ENCODE measurements at places on chromosomes 3 and 15.

DNA sequence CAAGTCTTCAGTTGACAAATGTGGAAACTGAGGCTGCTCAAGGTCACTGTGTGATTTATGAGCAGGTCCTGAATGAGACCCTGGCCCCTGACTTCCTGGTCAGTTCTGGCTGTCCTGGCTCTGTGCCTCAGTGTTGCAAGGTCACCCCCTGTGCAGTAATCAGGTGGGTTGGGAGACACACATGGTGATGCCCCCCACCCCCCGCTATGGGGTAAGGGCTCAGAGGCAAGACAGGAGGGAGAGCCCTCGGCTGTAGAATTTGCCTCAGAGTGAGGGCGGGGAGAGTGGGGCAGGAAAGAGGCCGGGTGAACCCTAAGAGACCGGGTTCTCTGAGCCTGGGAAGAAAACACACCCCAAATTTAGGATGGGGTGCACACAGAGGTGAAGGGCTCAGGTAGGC is 98.5 kb downstream of the MEGF11 start:
- DNase-seq, result no peak

DNA sequence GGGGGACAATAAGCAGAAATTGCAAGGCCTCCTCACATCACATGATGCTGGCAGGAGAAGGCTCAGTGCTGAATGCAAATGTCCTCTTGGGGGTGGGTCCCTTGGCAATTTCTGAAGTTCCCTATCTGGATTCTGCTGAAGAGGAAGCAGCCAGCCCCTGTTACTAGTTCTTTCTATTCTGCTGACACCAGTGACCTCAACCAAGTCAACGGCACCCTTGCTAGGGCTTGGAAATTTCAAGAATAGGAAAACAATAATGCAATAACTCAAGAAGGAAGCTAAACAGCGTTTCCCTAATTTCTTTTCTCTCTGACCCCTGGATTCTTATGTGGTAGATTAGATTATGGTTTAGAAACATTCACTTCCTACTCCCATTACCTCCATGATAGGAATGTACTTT is 46.2 kb upstream of the FOXP1 start:
- peak; percentile 98 for DNase-seq

DNA sequence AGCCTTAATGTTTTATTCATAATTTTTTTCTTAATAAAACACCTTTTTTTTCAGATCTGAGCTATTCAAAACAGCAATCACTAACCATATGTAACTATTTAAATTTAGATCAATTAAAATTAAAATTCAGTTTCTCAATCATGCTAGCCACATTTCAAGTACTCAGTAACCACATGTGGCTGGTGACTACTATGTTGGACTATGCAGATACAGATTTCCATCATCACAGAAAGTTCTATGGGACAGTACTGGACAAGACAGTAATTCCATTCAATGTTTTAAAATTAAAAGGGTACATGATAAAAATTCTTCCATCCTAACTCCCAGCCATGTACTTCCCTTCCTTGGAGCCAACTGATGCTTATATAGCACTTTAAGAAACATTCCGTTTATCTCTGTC is 119.3 kb downstream of the GLDN start:
- DNase-seq, result no peak

DNA sequence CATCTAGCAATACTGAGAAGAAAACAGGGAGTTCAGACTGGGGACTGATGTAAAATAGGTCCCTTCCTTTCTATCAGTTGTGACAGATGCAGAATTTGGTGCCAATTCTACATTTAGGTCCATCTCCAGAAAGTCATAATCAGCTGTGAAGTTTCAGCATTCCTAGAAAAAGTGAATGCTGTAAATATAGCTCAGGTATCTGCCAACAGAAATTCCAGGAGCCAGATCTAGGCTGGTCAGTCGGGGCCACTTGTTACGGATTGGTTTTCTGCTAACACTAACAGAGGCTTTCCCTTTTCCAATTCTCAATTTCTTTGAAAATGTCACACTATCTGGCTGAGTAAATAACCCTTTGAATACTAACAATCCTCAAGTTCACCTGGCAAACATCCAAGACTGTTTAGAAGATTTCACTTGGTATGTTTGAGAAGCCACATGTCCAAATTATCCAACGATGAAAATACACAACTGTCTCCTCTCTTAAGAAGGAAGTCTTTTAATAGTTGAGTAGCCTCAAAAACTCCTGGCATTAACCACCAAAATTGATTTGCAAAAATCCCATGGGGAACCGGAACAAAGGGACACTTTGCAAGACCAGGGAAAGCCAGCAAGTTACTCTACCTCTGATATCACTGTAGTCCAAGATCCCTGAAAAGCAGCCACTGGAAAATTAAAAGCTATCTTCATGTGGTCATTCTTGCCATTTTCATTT is 222.3 kb downstream of the ZMAT3 start:
- no peak for DNase-seq

- DNase-seq, result no peak
Measured at GRCh38 chr15:25832158-25832557, 31.0 kb downstream of the ATP10A start.

DNA sequence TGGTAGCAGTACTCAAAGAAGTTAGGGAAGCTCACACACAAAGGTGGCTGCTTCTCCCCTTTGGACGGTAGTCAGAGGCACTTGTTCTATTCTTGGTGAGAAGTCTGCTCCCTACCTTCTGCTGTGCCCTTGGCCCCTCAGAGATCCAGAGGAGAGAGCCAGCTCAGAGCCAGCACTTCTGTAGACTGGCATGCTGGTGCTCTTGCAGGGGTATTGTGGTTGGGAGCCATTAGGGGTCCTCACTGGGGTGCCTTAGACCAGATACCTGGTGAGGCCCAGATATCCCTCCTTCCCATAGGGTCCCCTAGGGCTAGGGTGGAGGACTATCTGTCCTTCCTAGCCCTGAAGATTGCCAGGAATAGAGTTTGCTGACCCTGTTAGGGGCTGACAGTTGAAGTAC is 140.6 kb downstream of the EEFSEC start:
- no peak for DNase-seq

- DNase-seq, result no peak
Measured at GRCh38 chr15:29952225-29952624, 130.0 kb upstream of the TJP1 start.

DNA sequence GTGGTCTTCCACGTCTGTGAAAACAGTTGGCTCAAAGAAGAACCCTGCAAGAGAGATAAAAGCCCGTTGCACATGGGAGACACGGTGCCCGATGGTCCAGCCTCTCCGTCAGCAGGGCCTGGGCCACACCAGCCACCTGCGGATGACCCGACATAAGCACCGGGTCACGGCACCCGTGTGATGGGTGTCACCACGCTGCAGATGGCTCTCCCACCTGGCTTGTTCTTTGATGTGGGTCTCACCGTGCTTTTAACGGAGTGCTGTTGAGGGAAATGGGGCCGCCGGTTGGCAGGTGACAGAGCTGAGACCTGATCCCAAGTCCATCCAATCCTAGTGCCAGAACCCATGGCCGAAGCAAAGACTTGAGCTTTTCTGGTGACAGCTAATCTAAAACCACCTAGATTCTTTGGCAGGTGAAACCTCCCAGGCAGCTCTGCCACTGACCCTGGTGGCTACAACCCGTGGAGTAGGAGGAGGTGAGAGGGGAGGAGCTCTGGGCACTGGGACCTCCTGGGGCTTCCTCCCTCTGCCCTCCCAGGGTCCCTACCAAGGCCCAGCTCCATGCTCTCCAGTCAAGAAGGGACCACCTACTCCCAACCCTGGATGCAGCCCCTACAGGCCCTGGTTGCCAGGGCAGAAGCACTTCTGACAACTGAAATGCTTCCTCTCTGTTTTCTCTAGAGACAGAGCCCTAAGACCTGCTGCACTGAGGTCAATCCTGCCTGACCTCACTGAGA is 23.4 kb upstream of the SLC41A3 start:
- no peak for DNase-seq

DNA sequence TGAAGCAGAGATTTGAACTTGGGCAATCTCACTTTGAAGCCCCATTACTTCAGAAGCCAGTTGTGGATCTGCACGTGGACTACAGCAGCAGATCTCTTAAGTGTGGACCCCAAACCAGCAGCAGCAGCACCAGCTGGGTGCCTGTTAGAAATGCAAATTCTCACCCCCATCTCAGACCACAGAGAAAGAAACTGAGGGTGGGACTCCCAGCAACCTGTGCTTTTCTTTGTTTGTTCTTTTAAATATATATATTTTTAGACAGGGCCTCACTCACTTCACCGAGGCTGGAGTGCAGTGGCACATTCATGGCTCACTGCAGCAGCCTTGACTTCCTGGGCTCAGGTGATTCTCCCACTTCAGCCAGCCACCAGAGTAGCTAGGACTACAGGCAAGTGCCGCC is 53.2 kb downstream of the SLTM start:
- DNase-seq, result no peak
